ENCODE measurements at places on chromosomes 16 and 17. TPM values are rescaled to one million over a fixed set of nuclear protein-coding genes. Genes with fewer than 3 reads are reported as not detected.

The RASL10B gene
- 5.1 TPM for total RNA-seq

GRCh38 chr17:47987240-47987835, 16.4 kb downstream of the CDK5RAP3 start:
- DNase-seq: no peak

The HSPB9 gene
- not detected for total RNA-seq

The ERAL1 gene
- total RNA-seq: 21.8 TPM

The UBB gene
- total RNA-seq: 972 TPM

The CCL4L2 gene
- 17.3 TPM for total RNA-seq

DNA sequence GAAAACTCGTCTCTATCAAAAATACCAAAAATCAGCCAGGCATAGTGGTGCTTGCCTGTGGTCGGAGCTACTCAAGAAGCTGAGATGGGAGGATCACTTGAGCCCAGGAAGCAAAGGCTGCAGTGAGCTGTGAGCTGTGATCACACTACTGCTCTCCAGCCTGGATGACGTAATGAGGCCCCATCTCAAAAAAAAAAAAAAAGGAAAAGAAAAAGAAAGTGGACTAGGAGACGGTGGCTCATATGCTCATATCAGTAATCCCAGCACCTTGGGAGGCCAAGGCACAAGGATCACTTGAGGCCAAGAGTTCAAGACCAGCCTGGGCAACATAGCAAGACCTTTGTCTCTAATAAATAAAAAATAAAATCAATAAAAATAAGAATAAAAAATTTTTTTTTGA, 8.8 kb upstream of the SUMO2 start:
- DNase-seq: no peak

The NPIPA5 gene
- total RNA-seq: 2.7 TPM

- no peak for DNase-seq
Measured at GRCh38 chr16:5865236-5865635, 767.6 kb upstream of the EEF2KMT start.

- no peak for DNase-seq
Measured at GRCh38 chr16:83830091-83830768, 22.5 kb downstream of the HSBP1 start.
